HTR-8/SVneo (cell line): ENCODE measurements at places on chromosomes 2 and 18.
A peak's percentile ranks its signal among the peaks of the same experiment; 100 is the strongest.

- no peak for DNase-seq
These were observed 1033.2 kb upstream of the FAM98A start for GRCh38 chr2:34632327-34632726.

- no peak for DNase-seq
These were observed 72.7 kb upstream of the CCDC68 start for GRCh38 chr18:55031979-55032378.

GRCh38 chr2:172774302-172774701 is 38.7 kb downstream of the RAPGEF4 start:
- DNase-seq: no peak

DNA sequence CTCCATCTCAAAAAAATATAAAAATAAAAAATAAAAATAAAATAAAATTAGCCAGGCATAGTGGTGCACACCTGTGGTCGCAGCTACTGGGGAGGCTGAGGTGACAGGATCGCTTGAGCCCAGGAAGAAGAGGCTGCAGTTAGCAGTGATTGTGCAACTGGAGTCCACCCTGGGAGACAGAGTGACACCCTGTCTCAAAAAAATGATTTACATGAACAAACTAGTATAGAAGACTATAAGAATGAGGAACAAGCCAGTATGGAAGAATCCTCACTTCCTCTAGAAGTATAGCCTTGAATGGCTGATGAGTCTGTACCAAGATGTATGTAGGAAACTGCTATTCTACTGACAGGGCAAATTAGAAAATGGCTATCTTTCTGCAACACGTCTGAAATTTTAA is 10.9 kb downstream of the YES1 start:
- DNase-seq: no peak

DNA sequence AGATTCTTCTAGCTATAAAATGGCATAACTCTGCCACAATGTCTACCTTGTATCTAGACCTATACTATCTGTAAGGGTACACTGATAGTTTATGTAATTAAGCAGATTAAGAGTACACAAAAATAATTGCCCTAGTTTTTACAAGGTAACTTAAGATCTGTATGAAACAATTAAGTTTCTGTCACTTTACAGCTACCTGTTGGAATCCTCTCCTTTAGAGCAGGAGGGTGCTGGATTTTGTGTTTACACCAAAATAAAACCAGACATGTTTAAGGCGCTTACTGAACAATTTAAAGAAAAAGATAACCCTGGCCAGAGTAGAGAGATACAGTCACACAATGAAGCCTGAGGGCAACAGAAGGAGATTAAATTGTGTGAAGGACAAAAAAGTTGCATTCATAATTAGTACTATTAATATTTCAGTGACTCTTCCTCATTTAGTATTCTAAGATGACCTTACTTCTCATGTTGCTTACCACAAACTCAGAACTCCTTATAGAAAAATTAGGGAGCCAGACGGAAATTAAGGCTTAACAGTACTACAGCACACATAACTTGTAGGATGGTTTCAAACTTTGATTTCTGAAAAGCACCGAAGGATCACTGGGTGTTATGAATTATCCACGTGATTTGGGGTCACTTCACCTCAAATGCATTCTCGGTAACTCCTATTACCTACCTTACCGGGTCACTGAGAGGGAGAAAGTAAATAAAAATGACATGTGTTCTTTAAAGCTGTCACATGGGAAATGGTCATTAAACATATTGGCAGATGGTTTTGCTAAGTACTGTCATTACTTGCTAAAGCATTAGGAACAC is 1.0 kb downstream of the DARS1 start:
- DNase-seq: peak; percentile 29

- no peak for DNase-seq
These were observed at the start of gene DLGAP1 for GRCh38 chr18:4455113-4455811. DLGAP1 (minus strand) TSS chr18:4455307.

- DNase-seq: peak; percentile 59
These were observed 10.1 kb downstream of the SRSF7 start for GRCh38 chr2:38740851-38741731.

GRCh38 chr2:20035955-20036666 is 15.3 kb downstream of the LAPTM4A start:
- no peak for DNase-seq

GRCh38 chr2:22879009-22879863 is 505.7 kb upstream of the KLHL29 start:
- DNase-seq: no peak

- DNase-seq: no peak
These were observed 128.4 kb downstream of the IKZF2 start for GRCh38 chr2:213022987-213023386.

DNA sequence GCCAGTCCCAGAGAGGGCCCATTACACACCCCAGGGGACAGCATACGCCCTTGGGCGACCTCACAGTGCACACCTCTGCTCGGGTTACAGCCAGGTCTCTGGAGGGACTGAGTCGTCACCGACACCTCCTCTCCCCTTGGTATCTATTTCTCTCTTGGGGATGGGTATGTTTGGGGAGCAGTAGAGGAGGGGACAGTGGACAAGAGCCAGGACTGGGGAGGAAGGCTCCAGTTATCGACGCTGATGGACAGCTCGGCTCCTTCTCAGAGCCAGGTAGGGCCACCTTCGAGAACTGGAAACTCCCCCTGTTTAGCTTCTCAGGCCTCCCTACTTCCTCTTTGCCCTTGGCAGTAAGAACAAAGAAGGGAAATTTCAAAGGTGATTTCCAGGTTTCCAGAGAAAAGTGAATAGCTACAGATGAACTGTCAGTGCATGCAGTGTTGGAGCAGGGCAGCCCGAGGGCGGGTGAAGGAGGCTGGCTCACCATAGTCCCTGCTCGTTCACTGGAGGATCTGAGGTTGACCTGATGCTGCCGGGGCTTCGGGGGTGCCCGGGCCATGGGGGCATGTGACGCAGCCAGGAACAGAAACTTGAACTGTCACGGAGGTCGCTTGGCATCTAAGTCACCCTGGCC is 4.4 kb upstream of the SEMA4C start:
- DNase-seq: no peak

DNA sequence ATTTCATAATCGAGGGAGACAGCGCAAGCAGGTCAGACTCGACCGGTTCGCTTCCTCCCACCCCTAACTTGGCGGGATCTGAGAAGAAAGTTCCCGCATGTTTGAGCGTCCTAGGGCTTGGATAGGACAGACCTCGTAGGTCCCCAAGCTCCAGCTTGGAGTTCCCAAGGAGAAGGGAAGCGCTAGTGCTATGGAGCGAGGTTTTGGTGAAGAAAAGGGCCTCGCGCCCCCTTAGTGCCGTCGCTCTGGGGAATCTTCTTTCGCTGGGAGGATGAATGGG is 11.6 kb upstream of the SKOR2 start:
- DNase-seq: no peak

GRCh38 chr2:10469301-10469700 is 21.2 kb upstream of the ODC1 start:
- DNase-seq: no peak

DNA sequence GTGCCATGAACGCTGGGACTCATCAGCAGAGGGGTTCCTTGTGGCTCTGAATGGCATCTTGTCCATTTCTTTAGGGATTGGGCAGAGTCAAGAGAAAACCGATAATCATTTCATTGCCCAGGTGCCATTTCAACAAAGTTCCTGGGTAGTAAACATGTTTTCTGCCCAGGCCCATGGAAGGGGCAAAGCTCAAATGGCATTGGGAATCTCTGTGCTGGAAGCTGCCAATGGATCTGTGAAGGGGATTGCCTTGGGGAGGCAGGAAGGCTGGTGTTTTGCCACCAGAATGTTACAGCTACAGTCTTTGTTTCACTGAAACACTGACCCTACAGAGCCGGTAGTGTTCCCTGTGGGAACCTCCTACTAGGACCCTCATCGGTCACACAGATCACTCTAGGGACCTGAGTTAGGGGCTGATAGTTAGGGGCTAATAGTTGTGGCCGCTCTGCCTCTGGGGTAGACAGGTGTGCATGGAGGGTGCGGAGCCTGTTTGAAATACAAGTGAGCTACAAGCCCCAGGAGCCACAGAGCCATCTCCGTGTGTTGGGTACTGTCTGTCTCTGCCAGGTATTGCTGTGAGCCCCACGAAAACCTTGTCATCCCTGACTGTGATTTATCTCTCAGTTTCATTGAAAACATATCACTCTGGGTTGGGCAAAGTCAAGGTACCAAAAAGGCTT is 224.4 kb upstream of the COPS8 start:
- DNase-seq: no peak

- DNase-seq: no peak
These were observed 28.9 kb downstream of the ABCB11 start for GRCh38 chr2:169002161-169002738.

- no peak for DNase-seq
These were observed 76.0 kb upstream of the ZFP36L2 start for GRCh38 chr2:43302182-43302960.

DNA sequence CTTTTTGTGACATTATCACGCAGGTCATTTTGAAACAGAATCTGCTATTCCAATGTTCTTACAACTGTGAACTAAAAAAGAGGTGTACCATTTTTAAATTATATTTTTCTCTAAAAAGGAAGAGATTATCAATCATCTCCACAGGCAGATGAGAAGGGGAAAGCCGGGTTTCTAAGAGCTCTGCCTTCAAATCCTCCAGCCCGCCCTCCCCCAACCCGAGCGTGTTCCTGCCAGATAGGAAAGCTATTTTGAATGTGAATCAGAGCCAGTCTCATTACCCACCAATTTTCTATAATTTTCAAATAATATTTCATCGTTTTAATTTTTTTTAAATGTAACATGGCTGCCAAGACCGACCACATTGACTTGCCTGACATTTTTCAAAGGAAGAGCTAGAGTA is 65.9 kb downstream of the KCNF1 start:
- no peak for DNase-seq

DNA sequence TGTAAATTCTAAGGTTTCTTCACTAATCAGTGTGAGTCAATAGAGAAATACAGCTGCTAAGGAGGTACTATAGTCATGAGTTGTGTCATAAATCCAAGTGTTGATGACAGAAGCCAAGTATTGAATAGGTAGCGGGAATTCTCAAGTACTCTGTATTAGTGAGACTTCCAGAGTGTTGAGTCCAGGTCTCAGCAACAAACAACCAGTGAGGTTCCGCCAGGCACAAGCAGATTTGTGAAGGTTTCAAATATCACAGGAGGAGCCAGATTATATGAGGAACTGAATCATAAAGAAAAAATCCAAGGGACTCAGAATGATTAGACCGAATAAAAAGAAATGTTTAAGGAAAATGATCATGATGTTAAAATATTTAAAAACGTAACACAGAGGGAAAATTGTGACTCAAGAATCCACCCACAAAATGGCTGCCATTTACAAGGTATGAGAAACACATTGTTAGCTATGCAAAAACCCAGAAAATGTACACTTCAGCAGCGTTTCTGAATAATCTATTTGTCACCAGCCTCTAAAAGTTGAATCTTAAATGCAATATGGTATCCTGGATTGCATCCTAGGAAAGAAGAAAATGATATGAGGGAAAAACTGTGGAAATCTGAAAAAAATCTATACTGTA is 27.3 kb upstream of the EVA1A start:
- DNase-seq: peak; percentile 78

- no peak for DNase-seq
These were observed 287.7 kb downstream of the FBXO15 start for GRCh38 chr18:73859837-73860397.

GRCh38 chr2:120873958-120874887 is 138.6 kb downstream of the GLI2 start:
- no peak for DNase-seq

DNA sequence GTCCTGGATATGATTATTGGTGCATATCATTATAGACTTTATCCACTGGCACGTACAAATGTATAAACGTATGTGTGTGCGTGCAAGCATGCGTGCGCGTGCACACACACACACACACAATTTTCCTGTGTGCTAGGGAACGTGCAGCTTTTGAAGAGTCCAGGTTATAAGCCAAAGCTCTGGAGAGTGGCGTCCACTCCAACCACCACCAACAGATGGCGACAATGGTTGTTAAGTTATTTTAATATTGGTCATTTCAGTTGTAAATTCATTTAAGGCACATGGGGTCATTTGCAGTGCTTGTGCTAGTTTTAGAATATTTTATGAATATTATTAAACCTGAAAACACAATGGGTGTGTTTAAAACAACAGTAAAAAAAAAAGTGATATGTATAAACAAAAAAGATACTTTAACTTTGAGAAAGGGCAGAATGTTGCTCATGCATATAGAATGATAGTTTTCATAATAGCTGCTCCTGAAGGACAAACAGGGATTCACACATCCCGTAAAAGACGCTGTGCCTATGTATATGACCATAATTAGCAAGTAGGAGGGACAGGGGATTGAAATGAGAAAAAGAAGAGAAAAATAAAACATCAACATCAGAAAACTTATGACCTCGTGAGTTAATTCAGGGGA is 124.2 kb upstream of the ITGB6 start:
- peak; percentile 24 for DNase-seq

- no peak for DNase-seq
These were observed 20.0 kb downstream of the SFTPB start for GRCh38 chr2:85647823-85648526.

GRCh38 chr2:217294211-217294610 is 434.3 kb upstream of the TNP1 start:
- DNase-seq: no peak

DNA sequence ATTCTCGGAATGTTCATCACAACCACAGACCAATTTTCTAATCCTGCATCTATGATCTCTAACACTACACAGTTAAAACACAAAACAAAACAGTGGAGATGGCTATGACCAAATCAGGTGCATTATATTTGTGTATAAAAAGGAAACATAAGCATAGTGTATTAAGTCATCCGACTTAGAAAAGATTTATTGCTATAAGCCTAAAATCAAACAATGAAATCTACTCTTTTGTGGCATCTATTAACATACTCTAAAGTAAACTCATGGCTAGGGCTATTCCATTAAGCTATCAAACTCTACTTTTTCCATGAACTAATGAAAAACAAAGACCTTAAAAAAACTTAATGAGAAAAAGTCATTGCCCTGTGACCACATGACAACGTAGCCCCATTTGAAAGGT is 8.7 kb downstream of the SP3 start:
- DNase-seq: no peak

DNA sequence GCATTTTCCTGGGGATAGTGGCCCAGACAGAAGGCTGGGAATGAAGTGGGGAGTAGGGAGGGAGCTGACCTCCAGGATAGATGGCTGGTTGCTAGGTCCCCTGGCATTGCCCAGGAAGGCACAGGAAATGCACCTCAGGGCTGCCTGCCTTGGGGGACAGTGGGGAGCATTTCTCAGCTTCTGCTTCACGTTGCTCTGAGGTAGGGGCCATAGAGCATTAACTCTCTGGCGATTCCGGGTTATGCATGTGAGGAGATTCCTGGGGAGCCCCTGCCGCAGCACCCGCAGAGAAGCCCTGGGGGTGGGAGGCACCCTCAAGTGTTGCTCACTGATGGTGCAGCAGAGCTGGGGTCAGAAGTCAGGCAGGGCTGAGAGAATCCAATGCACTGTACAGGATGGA is 256.5 kb downstream of the CYP26B1 start:
- DNase-seq: no peak
